Germinal center (tissue), 1 donor: ENCODE measurements at places on chromosomes 3 and 15.

GRCh38 chr3:68706096-68706495 is 226.3 kb downstream of the TAFA4 start:
- no peak for DNase-seq

DNA sequence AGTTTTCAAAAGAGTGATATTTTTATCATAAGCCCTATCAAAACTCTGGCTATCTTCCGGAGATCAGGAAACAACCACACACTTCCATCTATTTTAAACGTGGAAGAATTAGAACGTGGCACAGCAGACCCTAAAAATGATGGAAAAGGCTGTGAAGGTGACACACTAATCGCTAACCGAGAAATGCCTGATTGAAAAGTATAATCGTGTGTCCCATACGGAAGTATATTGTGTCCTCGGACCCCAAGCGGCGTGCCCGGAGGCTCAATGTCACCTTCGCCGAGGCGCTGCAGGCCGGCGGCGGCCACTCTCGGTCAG is 642 bp downstream of the COX5A start:
- no peak for DNase-seq

DNA sequence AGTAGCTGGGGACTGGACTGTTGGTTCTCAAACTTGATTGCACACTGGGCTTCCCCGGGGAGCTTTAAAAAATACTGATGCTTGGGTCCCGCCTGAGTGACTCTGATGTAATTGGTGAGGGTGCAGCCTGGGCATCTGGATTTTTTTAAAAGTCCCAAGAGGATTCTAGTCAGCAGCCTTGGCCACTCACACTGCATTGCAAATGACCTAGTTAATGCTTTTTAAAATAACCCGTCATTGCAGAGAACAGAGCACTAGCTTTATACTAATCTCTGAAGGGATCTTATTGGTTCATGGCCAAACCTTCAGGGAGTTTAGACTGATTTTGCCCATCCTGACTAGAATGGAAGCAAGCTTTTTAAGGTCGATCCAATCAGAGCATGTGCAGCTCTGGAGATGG is 310.6 kb upstream of the PROK2 start:
- peak; percentile 66 for DNase-seq

DNA sequence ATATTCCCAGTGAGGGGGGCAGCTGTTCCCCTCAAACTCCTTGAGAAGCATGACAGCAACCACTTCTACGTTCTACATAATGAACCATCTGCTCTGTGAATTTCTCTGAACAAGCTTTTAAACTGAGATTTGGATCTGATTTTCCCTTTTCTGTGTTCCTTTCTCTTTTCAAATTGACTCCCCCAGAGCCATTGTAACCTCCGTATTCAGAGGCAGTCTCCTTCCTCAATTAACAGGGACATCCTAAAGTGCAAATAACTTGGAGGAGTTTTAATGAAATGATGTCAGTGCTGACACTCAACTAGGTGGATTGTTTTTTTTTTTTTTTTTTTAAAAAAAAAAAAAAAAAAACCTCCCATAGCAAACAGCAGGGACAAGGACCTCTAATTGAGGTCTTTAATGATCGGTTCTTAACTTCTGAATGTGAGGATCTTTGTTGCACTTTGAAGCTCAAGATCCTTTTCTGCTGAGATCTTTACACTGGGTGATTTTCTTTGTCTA is 48.8 kb downstream of the ADAMTS9 start:
- no peak for DNase-seq

- no peak for DNase-seq
These were observed 171.9 kb downstream of the CACNA2D3 start for GRCh38 chr3:54294214-54294613.

- DNase-seq: no peak
These were observed 33.5 kb downstream of the FAM98B start for GRCh38 chr15:38487378-38487777.

GRCh38 chr15:51403072-51403878 is 61.8 kb downstream of the GLDN start:
- DNase-seq: no peak

DNA sequence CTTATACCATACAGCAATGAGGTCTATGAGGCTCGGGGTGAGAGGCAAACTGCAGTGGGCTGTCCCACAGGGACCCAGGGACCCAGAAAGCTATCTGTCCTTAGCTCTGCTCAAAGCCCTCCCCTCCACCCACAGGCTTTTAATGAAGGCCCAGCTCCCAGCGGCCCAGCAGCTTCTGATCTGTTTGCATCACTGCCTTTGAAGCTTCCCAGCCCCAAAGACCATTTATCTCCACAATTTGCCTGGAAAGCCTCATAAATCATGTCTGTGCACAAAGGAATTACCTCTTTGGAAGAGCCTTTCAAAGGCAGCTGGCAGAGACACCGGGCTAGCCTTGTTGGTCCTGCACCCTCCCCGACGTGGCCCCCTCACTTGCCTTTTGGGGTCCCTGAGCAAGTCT is 123.9 kb downstream of the RAB11A start:
- DNase-seq: no peak

DNA sequence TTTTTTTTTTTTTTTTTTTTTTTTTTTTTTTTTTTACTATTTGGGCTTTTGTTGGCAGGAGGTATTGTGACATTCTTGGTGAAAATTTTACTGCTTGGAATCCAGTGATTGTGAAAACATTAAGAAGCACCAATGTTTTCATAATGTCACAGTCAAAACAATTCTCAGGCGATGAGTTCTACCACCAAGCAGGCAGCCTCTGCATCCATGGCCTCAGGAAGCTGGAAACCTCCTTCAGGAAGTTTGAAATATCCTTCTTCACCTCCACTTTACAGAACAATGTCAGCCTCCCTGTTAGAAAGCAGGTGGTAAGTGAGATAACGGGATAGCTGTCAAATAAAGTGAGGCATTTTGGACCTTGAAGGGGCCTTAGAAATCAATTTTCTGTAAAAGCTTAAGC is 98.3 kb downstream of the MEX3B start:
- DNase-seq: no peak

GRCh38 chr15:63528138-63528659 is 23.8 kb downstream of the USP3 start:
- DNase-seq: no peak

DNA sequence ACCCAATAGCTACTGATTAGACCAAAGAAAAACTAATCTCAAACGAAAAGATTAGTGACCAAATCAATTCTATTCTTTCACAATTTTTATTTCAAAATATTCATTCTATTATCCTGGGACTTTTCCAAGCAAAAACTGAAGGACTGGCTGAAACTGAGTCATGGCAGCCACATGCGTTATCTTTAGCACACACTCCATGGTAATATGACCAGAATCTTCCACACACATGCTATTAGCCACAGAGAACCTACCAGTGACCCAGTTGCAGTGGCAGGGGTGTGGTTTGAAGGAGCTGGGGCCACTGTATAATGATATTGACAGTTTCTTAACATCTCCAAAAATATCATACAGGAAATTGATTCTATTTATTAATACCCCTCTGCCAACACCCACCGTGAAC is 154.8 kb upstream of the ABI3BP start:
- DNase-seq: no peak

DNA sequence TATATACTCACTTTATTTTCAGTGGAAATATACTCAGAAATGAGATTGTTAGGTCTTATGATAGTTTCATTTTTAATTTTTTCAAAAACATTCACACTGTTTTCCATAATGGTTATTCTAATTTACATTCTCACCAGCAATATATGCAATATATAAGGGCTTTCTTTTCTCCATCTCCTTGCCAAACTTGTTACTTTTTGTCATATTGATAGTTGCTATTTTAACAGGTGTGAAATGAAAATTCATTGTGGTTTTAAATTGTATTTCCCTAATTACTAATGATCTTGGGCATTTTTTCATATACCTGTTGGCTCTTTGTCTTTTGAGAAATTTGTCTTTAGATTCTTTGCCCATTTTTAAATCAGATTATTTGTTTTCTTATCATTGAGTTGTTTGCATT is 325.2 kb downstream of the DIPK2A start:
- DNase-seq: no peak
